ENCODE measurements at places on chromosomes 3 and 15.

- DNase-seq: no peak
Observed at GRCh38 chr3:151357463-151357850, 27.1 kb downstream of the P2RY12 start.

DNA sequence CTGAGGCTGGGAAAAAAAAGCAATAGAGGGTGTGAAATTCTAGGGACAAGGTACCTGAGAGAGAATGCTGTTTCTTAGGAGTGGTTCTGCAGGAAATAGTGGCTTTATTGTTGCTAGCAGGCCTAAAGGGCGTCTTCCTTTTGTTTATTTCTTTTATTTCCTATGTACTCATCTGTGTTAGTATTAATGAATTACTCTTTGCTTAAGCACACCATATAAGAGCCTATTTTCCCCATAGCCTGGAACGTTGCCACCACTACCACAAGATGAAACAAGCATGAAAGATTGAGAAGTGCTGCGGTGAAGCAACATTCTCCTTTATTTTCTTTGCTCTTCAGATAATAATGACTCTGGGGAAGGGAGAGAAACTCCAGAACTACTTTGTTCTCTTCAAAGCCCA is 21.3 kb upstream of the GOLIM4 start:
- no peak for DNase-seq

DNA sequence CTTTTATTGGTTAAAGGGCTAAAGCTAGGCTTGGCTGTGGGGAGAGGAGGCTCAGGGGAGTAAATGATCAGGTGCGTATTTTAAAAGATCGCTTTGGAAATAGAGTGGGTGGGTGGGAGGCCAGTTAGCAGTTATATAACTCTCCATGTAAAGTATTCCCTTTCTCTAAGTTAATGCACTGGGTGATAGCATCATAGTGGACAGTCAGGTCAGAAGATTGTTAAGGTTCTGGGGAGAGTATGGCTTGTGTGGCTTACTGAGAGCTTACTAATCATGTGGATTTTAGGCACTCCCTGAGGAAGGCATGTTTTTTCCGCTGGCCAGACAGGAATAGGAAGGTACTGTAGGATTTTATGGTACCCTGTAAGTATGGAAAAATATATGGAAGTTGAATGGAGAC is 6.3 kb upstream of the EIF3J start:
- no peak for DNase-seq

- no peak for DNase-seq
Observed at GRCh38 chr15:39497759-39498565, 82.9 kb upstream of the THBS1 start.

DNA sequence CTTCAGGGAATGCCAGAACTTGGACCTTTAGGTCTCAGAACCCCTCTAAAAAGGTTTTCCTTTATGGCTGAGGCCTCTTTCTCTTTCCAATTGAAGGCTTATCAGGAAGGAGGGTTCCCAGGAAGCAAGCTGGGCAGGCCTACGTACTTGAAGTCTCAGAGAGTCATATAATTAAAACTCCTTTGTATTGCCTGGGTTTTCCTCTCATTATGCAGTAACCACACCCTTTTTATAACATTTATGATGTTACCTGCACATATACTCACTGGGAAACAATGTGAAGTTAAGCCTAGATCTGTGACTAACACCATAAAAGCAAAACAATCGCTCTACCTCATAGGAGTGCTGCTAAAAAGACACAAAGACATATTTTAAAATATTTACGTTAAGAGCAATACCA is 27.3 kb downstream of the SERP1 start:
- DNase-seq: no peak

- DNase-seq: no peak
Observed at GRCh38 chr3:73094951-73095350, 33.5 kb downstream of the EBLN2 start.

DNA sequence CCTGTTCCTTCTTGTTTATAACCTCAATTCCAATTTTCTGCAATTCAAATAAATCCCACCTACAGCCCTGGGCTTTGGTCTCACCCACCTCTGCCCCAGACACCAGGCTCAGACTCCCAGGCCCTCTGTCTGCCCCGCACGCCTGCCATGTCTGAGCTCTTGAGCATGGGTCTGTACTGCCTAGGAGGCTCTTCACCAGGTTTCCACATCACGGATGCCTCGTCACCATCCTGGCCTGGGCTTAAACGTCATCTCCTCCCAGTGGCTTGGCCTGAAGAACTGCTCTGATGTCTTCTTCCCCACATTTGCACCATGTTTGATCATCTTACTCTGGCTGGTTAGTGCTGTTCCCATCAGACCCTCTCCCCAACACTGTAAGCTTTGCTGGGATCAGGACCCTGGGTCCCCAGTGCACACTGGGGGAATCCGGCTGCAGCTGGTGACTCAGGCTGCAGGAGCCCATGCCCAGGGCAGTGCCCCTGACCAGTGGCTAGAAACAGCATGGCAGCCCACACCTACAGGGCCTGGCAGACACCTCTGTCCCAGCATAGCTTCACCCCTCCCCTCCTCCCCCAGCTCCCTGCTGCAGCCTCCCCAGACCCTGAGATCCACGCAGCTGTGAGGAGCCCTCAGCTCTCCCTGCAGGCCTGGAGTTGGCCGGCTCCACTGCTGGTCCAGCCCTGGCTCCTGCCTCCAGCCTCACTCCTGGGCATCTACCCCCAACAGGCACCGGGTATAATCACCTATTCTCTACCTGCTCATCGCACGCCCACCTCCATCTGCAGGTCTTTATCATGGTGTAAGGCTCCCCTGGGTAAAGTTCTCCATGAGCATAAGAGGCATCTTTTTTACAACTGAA is 162.8 kb upstream of the NSMCE3 start:
- no peak for DNase-seq

- no peak for DNase-seq
Observed at GRCh38 chr3:32913790-32914446, 37.5 kb upstream of the CCR4 start.

- DNase-seq: no peak
Observed at GRCh38 chr3:51355891-51356578, 29.1 kb upstream of the MANF start.

DNA sequence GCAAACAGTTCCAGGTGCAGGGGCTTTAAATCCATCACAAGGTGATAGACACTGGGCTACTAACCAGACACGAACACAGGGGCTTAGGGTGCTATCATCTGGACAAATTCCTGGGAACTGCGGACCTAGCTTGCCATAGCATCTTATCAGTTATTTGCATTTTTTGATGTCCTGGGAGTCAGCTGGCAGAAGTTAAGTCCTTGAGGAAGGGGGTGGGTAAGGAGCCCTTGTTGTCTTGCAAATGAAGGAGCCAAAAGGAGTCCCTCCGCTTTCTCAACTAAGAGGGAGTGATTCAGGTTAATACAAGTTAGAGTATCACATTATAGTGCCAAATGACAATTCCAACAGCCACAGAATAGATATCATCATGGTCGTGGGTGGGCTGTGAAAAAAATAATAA is 108.9 kb downstream of the NPAP1 start:
- no peak for DNase-seq

- DNase-seq: no peak
Observed at GRCh38 chr3:106125321-106125720, 256.5 kb upstream of the CBLB start.

- no peak for DNase-seq
Observed at GRCh38 chr15:83475551-83475950, 28.4 kb downstream of the SH3GL3 start.

- DNase-seq: peak; percentile 39
Observed at GRCh38 chr3:126340943-126341754, 16.1 kb downstream of the KLF15 start.
